GM23338 (cell line): ENCODE measurements at places on chromosomes 4 and X. TPM values are rescaled to one million over a fixed set of nuclear protein-coding genes. Genes with fewer than 3 reads are reported as not detected.

The EREG gene
- 4.2 TPM in 1 of 2 replicates, not detected in the other for total RNA-seq

The MAGEA9B gene
- total RNA-seq = 0.52 TPM in 1 of 2 replicates, not detected in the other

The PPP1R2C gene
- not detected in 2 replicates for total RNA-seq

DNA sequence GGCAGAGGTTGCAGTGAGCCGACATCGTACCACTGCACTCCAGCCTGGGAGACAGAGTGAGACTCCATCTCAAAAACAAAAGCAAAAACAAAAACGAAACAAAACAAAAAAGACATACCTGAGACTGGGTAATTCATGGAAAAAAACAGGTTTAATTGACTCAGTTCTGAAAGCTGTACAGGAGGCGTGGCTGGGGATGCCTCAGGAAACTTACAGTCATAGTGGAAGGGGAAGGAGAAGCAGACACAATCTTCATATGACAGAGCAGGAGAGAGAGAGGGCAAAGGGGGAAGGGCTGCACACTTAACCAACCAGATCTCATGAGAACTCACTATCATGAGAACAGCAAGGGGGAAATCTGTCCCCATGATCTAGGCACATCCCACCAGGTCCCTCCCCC lies 229.5 kb downstream of the STK32B start:
- H3K4me1 ChIP-seq = no peaks in the 10 kb centered on the region
- DNase-seq = no peak
- no peaks in the 10 kb centered on the region for H3K36me3 ChIP-seq
- H3K27me3 ChIP-seq = no peaks in the 10 kb centered on the region
- H3K4me3 ChIP-seq = no peak overlapping the region
- H3K27ac ChIP-seq = no peak overlapping the region

GRCh38 chr4:119315036-119315435 lies 6.9 kb downstream of the FABP2 start:
- H3K27me3 ChIP-seq = no peaks in the 10 kb centered on the region
- no peak overlapping the region for H3K27ac ChIP-seq
- no peak for DNase-seq
- no peak overlapping the region for H3K4me3 ChIP-seq

DNA sequence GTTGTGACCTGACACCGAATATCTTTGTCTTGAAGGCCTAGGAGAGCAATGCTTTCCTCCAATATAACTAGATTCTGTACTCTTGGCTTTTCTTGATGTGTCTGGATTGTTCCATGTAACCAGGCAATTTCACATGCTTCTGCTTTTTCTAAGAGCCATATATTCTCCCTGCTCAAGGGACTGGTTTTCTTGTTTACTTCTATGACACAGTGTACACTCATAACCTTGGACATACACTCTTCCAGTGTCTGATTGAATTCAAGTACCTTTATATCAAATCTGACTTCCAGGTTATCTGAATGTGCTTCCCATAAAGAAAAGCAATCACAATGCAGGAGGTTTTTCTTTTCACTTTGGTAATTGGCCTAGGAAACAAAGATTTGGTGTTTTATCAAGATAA lies 17.4 kb upstream of the EIF4E start:
- H3K4me1 ChIP-seq = no peaks in the 10 kb centered on the region
- no peak for DNase-seq
- no peak overlapping the region for H3K27ac ChIP-seq
- H3K4me3 ChIP-seq = no peak overlapping the region
- no peaks in the 10 kb centered on the region for H3K36me3 ChIP-seq
- H3K27me3 ChIP-seq = no peaks in the 10 kb centered on the region

The COL4A5 gene
- 25.7 and 48.1 TPM in 2 replicates for total RNA-seq
